ENCODE measurements at places on chromosomes 16 and 17.

GRCh38 chr16:69497876-69498596 lies 67.7 kb upstream of the NFAT5 start:
- no peak for DNase-seq

GRCh38 chr16:82990155-82990554 lies 363.4 kb downstream of the CDH13 start:
- no peak for DNase-seq

GRCh38 chr16:2507052-2507659 lies 6.6 kb upstream of the ATP6V0C start:
- no peak for DNase-seq

GRCh38 chr16:58022601-58023371 lies 2.8 kb upstream of the MMP15 start:
- no peak for DNase-seq

- no peak for DNase-seq
Observed at GRCh38 chr16:51523400-51523799, 372.3 kb upstream of the SALL1 start.

- no peak for DNase-seq
Observed at GRCh38 chr16:57335366-57335765, 23.2 kb upstream of the CCL22 start.

GRCh38 chr16:70470927-70471341 lies 16.5 kb downstream of the FCSK start:
- DNase-seq = no peak

- DNase-seq = no peak
Observed at GRCh38 chr17:48014595-48015111, 22.9 kb downstream of the COPZ2 start.

DNA sequence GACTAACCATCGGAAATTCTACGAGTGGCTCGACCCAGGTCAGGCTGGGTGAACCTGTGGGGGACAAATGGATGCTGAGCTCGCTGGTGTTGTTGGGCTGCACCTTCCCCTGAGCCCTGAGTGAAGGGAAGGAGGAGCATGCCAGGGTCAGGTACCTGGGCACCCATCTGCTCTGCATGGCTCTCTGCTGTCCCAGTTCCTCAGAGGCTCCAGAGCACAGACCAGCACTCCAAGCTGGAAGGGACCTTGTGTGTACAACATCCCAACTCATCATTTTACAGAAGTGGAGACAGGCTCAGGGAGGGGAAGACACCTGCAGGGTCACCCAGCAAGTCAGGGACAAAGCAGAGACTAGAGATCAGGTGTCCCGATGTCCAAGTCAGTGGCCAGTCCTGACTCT lies 84.9 kb upstream of the NLRP1 start:
- DNase-seq = no peak

DNA sequence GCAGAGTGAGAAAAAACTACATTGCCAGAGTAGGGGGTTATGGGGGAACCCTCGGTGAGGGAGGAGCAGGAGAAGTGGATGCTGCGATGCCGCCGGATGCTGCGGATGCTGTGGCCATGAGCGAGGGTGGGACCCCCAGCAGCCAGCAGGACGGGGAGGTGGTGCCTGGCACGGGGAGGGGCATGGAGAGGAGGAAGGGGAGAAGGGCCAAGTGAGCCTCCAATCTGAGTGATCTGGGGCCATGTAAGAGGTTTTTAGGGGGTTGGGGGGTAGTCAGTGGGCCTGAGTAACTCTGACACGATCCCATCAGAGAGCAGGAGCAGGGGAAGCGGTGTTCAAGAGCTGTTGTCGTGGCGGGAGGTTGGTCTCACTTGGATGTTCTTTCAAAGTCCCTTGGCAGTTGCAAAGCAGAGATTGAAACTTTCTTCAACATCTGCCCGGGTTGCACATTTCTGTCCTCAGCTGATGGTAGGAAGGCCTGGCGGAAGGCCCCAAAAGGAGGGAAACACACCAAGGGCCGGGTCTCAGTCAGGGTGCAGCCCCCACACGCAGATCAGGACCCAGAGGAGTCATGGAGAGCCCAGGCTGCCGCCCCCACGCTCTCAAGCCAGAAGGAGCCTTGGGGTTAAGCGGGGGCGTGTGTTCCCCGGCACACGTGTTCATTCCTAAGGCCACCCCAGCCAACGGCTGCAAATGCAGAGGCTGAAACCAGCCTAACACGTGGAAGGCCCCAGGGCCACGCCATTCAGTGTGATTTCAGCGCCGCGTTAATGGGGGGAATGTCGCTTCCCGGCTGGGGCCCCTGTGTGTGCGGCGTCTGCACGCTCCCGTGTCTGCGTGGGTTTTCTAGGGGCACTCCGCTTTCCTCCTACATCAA lies 81.7 kb downstream of the ZDHHC7 start:
- no peak for DNase-seq

GRCh38 chr17:46166692-46167249 lies 26.5 kb downstream of the KANSL1 start:
- DNase-seq = no peak

DNA sequence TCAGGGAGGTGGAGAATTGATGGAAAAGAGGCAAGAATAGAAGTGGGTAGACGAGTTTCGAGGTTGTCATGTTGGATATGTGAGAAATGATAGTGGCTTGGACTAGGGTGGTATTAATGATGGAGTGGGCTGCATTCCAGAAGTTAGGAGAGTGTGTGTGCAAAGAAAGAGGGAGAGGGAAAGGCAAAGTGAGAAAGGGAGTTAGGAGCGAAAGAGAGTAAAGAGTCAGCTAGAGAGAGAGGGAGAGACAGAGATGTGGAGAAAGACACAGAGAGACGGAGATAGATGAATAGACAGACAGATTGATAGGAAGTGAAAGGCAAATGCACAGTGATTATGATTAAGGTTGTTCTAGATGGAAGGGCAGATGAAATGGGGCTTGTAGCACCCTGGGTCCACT lies 5.4 kb upstream of the GPR139 start:
- no peak for DNase-seq

GRCh38 chr17:50221864-50222545 lies 20.6 kb upstream of the COL1A1 start:
- no peak for DNase-seq

GRCh38 chr17:16061631-16062030 lies 62.0 kb downstream of the TTC19 start:
- DNase-seq = no peak

GRCh38 chr16:4947722-4948503 lies 10.2 kb upstream of the SEC14L5 start:
- DNase-seq = no peak

DNA sequence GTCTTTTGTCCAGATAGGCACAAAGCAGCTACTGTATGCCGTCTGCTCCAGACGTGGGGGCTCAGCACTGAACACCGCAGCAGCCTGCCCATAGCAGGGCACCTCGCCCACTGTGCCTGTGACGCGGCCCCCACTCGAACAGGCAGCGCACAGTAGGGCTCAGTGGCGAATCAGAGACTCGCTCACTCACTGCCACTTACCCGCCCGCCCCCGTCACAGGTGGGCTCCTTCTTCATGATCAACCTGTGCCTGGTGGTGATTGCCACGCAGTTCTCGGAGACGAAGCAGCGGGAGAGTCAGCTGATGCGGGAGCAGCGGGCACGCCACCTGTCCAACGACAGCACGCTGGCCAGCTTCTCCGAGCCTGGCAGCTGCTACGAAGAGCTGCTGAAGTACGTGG lies 23.6 kb downstream of the TPSG1 start:
- DNase-seq = no peak

- DNase-seq = no peak
Observed at GRCh38 chr17:82967268-82968032, 112.0 kb upstream of the METRNL start.
